NCI-H2107 (cell line): ENCODE measurements at places on chromosomes 7 and 10.

GRCh38 chr10:131078131-131078881 lies 233.2 kb downstream of the TCERG1L start:
- no peak for DNase-seq

DNA sequence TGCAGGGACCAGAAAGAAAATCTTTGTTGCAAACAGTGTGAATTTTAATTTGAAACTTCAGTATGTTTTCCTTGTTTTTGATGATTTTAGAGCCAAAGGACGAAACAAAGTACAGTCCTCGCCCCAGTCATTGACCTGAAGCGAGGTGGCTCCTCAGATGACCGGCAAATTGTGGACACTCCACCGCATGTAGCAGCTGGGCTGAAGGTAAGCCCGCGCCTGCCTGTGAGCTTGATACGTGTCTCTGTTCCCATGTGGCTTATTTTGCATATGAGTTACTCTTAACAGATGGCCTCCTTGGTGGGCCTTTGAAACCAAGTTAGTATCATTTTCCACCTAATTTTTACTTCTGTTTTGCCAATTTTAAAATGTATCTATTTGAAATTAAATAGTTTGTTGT lies 12.3 kb downstream of the RBM17 start:
- no peak for DNase-seq

- DNase-seq: no peak
Observed at GRCh38 chr7:139842401-139843210, 13.5 kb downstream of the TBXAS1 start.

GRCh38 chr7:35970458-35970857 lies 169.6 kb downstream of the SEPTIN7 start:
- no peak for DNase-seq

DNA sequence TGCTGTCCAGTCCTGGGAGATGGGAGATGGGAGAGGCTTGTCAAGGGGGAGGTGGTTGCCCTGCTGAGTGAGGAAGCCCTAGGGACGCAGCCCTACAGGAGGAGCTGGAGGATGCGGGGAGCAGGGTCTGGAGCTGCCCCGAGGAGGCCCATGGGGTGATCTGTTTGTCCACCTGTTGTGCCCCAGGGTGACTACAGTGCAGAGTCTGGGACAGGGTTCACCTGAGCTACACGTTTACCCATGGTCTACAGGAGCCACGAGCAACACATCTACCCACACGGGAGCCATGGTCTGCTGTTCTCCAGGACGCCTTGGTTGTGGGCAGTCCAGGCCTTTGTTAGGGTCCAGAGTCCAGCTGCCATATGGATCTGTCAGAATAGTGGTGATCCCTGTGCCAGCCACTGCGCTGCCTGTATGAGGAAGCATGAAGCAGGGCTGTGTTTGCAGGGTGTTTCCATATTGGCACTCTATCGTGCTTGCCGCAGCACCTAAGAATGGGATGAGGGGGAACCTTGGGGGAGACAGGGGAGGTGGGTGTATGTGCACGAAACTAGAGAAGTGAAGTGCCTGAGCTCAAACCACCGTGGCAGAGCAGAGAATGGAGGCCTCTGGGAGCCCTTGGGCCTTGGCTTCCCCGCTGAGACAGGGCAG lies 23.7 kb downstream of the ZNF775 start:
- DNase-seq: no peak

GRCh38 chr10:89206402-89207180 lies 526 bp downstream of the CH25H start:
- no peak for DNase-seq

GRCh38 chr10:52056291-52056690 lies 257.8 kb upstream of the DKK1 start:
- no peak for DNase-seq

DNA sequence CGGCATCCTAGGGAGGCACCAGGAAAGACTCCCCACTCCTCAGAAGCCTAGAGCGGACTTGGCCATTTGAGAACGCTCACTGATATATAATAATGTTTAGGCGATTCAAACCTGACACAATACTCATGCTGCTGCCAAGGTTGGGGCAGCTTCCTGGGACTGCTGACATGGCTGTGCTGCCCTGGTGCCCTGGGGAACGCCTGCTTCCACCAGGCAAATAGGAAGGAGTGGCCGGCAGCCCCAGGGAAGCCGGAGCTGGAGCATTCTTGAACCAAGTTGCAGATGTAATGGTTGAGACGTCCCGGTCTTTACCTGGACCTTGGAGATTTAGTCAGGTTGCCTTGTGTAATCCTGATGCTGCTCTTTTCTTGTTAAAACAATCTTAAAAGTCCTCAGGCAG lies 8.8 kb downstream of the GDF10 start:
- no peak for DNase-seq

- peak; percentile 36 for DNase-seq
Observed at GRCh38 chr7:125934539-125934938, 1004.9 kb upstream of the POT1 start.

GRCh38 chr7:115676080-115676479 lies 354.5 kb downstream of the TFEC start:
- peak; percentile 33 for DNase-seq

DNA sequence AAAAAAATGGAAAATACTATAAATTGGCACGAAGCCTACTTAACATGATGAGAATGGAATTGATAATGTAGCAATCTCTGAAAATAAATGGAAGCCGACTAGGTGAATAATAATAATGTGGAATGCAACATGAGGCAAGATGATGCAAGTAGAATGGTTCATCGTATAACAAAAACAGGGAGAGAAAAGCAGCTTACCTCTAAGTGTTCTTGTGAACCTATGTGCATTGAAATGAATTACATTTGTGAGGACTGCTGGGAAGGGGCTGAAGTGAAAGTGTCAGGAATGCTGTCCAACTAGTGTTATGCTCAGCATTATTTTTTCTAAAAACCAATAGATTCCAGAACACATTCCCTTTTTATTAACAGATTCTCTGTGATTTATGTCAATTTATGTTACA lies 440.6 kb upstream of the LRRN3 start:
- DNase-seq: no peak

- DNase-seq: no peak
Observed at GRCh38 chr10:28201410-28202400, 101.2 kb downstream of the MPP7 start.

DNA sequence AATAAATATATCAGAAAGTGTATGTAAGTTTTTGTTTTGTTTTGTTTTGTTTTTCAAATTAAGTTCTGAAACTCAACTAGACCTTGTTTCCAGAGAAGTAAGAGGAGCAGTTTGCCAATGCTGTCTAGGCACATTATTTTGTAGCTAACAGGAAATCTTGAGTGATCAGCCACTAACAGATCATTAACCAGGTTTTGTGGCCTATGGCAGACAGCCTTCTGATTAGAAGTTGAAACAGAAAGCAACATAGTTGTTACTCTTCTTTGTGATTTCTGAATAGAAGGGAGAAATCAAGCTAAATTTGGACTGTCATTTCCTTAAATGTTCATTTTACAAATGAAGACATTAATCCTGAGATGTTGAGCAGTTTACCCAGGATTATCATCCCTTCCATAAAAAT lies 142.6 kb downstream of the PLXDC2 start:
- DNase-seq: no peak

- no peak for DNase-seq
Observed at GRCh38 chr7:24501009-24501408, 72.2 kb upstream of the PALS2 start.
